Effector memory CD4-positive, alpha-beta T cell (primary cell): ENCODE measurements at places on chromosomes 13 and 19.
A peak's percentile ranks its signal among the peaks of the same experiment; 100 is the strongest.

DNA sequence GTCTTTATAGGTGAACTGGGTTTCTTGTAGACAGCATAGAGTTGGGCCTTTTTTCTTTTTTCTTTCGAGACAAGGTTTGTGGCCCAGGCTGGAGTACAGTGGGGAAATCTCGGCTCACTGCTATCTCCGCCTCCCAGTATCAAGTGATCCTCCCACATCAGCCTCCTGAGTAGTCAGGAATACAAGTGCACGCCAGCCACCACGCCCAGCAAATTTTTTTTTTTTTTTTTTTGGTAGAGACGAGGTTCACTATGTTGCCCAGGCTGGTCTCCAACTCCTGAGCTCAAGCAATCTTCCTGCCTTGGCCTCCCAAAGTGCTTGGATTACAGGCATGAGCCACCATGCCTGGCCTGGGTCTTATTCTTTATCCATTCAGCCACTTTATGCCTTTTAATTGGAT, 5.1 kb upstream of the CALM3 start:
- H3K27ac ChIP-seq = no peak overlapping the region
- H3K4me3 ChIP-seq = no peak overlapping the region
- H3K36me3 ChIP-seq = no peaks in the 10 kb centered on the region
- no peak for DNase-seq
- no peaks in the 10 kb centered on the region for H3K27me3 ChIP-seq
- no peaks in the 10 kb centered on the region for H3K4me1 ChIP-seq

DNA sequence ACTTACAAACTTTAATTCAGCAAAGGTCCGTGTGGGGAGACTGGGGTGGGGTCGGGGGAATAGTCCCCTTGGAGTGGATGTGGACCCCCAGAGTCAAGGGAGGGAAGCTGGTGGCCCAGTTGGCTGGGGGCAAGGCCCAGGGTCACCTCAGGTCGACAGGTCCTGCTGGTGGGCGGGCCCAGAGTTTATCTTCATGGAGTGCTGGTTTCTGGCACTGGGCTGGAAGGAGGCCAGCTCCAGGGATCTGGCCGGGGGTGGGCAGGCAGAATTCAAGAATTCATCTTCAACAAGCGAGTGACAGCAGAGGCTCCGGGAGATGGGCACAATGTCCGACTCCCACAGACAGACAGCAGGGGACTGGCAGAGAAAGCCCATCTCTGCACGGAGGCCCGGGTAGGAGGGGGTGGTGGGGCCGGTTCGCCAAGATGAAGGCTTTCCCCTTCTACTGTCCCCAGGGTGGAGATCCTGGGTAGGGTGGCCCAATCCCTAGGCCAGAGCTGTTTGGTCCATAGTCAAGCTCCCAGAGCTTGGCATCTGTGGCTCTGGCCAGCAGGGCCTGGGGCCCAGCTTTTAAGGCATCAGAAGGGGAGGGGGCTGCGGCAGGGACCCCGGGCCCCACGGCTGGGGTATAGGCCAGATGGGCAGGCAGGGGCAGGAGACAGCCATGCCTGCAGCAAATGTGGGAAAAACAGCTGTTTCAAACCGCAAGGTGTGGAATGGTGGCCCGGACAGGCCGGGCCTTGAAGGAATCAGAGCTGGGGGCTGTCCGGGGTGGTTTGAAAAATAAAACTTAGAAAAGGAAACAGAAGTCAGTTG, 622 bp upstream of the FDX2 start:
- no peak for DNase-seq
- H3K36me3 ChIP-seq = peaks cover 39% of the 10 kb centered on the region
- peak overlapping the region; percentile 89 for H3K4me3 ChIP-seq
- peaks cover 6% of the 10 kb centered on the region for H3K4me1 ChIP-seq
- H3K27ac ChIP-seq = peak overlapping the region; percentile 50
- no peaks in the 10 kb centered on the region for H3K27me3 ChIP-seq

- H3K27me3 ChIP-seq = no peaks in the 10 kb centered on the region
- peak; percentile 11 for DNase-seq
- no peak overlapping the region for H3K4me3 ChIP-seq
- no peaks in the 10 kb centered on the region for H3K4me1 ChIP-seq
- H3K27ac ChIP-seq = no peak overlapping the region
These were observed 128.7 kb downstream of the TSHZ3 start for GRCh38 chr19:31220540-31220939.

- H3K4me1 ChIP-seq = peaks cover 4% of the 10 kb centered on the region
- H3K27me3 ChIP-seq = no peaks in the 10 kb centered on the region
- DNase-seq = no peak
These were observed 51.0 kb downstream of the TGDS start for GRCh38 chr13:94544922-94545321.

GRCh38 chr19:16516923-16517610, 20.9 kb downstream of the C19orf44 start:
- H3K27me3 ChIP-seq = no peaks in the 10 kb centered on the region
- peaks cover 48% of the 10 kb centered on the region for H3K36me3 ChIP-seq
- no peak overlapping the region for H3K27ac ChIP-seq

- H3K4me1 ChIP-seq = no peaks in the 10 kb centered on the region
- no peaks in the 10 kb centered on the region for H3K36me3 ChIP-seq
- no peak overlapping the region for H3K27ac ChIP-seq
- DNase-seq = no peak
- no peak overlapping the region for H3K4me3 ChIP-seq
- H3K27me3 ChIP-seq = no peaks in the 10 kb centered on the region
These were observed 667.8 kb downstream of the SLITRK1 start for GRCh38 chr13:83214452-83214851.
